ENCODE measurements at places on chromosomes 5 and 9.

DNA sequence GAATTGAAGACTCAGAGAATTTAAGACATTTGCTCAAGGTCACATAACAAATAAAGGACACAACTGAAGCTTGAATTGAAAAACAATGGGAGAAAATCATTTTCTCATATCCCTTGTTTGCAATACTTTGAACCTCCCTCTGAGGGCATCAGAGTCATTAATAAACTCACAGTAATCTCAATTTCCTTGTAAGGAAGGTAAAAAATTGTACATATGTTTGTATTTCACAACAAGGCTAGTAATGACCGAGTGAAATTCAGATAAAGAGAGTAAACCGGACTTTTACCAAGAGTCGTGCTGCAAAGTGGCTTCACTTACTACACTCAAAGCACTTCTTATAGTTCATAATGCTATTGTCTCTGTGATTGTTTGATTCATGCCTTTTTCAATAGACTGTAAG lies 665.0 kb downstream of the NR2F1-AS1 start:
- DNase-seq = no peak

DNA sequence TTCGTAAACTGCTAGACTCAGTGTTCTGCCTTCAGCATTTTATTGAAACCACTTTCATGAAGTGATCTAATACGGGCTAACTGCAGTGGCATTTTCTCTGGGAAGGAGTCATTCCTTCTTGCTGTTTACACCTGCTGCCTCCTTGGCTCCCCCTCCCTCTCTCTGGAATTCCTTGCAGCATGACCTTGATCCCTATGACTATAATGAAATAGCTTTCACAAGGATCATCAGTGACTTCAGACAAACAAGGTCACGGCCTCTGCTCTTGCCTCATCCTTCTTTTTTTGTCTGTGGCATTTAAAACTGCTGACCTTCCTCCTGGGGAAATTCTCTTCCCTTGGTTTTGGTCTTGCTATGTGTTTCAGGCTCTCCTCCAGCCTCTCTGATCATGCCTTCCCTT lies 90.2 kb downstream of the ZNF462 start:
- no peak for DNase-seq

GRCh38 chr5:40308867-40309266 lies 370.8 kb upstream of the PTGER4 start:
- no peak for DNase-seq

DNA sequence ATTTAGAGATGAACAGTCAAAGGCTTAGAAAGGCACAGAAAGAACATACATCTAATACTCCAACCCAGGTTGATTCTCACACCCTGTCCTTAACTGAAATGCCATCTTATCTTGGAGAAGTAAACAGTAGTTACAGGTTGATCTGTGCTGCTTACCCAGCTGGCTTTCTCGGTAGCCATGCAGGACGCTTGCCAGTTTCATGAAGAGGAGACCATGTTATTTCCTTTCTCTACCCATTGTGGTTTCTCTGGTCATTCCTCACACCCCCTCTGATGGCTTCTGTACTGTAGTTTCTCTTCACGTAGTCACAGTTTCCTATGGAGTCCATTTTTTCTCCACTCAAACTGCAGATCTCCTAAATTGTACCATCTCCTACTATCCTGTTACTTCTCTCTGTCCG lies 206.0 kb downstream of the SGCD start:
- no peak for DNase-seq

- no peak for DNase-seq
Measured at GRCh38 chr5:39193553-39194465, 25.6 kb downstream of the FYB1 start.

GRCh38 chr9:18865542-18865941 lies 167.5 kb downstream of the SAXO1 start:
- DNase-seq = no peak

GRCh38 chr9:130072515-130073235 lies 19.0 kb downstream of the GPR107 start:
- no peak for DNase-seq

GRCh38 chr5:171703146-171703545 lies 82.5 kb upstream of the SMIM23 start:
- no peak for DNase-seq

GRCh38 chr5:78819166-78819565 lies 165.9 kb downstream of the ARSB start:
- no peak for DNase-seq

GRCh38 chr5:164741376-164741775 lies 1236.0 kb downstream of the MAT2B start:
- no peak for DNase-seq

DNA sequence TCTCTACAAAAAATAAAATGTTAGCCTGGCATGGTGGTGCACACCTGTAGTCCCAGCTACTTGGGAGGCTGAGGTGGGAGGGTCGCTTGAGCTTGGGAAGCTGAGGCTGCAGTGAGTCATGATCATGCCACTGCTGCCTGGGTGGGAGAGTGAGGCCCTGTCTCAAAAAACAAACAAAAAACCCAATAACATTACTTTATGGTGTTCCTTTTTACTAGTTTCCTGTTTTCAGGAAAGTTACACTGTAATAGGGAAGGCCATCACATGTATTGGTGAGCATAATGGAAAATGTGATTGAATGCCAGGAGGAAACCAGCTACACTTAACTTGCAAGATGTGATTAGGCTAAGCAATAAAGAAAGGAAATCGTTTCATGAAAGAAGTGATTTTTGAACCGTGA lies 42.7 kb downstream of the SV2C start:
- no peak for DNase-seq

Measured in NCI-H1436 (cell line).